ENCODE measurements at places on chromosomes 7 and 10.

DNA sequence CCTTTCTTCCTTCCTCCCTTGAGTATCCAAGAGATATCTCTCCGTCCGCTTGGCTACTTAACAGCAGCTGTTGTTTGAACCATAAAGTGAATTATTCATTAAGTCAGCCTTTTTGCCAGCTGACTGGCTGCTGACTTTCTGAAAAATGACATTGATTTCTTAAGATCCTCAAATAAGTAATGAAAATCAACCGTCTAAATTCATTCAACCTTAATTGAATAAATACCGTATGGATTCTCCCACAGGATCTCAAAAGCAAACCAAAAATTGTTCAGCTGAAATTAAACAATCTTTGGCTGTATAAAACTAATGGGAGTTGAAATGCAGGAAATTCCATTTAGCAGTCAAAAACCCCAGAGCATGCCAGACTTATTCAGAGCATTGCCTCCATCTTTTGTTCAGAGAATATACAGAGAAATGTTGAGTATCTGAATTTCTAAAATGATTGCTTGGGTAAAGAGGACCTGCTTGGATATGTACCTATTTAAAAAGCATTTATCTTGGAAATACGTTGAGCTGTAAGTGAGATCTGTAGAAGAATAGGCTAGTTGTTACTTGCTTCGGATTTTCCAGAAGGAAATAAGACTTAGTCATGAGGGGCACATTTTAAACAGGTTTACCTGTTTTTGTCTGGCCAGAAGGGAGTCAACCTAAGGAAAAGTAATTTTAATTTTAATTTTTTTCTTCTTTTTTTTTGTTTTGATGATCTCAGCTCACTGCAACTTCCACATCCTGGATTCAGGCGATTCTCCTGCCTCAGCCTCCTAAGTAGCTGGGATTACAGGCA lies 136.2 kb downstream of the PLXDC2 start:
- DNase-seq, result no peak

- peak; percentile 66 for DNase-seq
These were observed 63.9 kb upstream of the ECHDC3 start for GRCh38 chr10:11678074-11678793.

DNA sequence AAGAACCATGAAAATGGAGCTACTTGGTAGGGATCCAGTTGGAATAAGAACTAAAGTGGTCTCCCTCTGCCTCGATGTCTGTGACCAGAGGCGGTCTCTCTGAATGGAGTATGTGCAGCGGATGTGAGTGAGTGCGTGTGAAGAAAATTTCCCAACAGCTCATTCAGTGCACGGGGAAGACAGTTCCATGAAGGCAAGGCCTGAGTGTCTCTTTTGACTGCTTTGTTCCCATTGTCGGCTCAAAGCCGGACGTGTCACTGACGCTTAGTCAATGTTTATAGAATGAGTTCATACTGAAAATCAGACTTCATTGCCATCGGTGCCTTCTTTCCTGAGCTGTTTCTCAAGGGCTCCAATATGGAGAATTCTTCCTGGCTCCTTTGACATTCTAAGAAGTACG lies 55.3 kb upstream of the GRB10 start:
- DNase-seq, result peak; percentile 73

DNA sequence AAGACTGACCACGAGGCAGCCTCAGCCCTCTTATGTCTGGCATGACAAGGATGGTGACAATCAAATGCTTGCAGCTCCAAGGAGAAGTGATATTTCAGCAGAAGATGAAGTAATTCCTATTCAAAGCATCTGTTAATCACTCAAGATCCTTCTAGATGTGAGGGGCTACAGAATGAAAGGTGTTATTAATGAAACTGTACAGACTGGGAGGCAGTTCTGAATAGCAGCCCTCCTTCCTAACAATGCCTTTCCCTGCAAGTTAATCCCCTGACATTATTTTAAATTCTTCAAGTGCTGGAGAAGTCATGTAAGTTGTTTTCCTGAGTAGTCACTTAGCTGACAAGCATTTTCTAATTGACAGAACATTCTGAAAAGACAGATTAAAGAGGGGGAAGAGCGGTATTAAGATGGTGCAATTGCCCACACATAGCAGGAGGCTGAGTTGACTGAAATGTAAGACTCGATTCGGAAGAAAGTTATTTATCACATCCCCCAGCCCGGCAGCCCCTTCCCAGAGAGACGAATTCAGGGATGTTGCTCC lies 300.8 kb downstream of the GRID1 start:
- DNase-seq, result no peak

DNA sequence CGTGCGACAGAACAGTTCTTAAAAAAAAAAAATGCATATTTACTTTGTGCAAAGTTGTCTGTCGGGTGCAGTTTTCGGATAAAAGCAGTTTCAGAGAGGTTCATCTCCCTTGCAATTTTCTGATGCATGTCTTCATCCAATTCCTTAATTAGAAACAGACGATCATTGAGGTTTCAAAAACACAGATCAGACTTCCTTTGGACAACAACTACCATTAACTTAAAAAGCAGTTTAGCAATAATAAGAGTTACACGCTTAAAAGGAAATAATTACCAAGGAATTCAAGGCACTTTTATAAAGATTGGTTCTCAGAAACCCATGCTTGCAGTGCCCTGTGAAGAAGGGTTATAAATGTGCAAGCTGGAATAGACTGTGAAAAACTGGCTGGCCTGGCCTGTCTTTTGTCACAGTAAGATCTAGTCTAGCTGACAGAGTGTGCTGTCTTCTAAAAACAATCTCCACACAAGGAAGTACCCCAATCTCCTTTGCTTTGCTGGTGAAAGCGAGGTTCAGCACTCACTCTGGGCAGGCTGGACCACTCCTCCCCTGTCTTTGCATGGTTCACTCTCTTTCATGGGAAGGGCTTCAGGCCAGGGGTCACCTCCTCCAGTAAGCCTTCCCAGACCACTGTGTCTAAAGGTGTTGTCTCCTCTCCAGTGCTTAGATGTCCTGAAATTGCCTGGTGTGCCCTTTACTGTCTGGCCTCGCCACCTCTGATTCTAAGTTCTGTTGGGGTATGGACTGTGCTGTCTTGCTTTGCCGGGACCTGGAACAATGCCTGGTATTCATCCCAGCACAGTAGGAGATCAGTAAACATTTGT lies 34.8 kb upstream of the HNRNPH3 start:
- peak; percentile 45 for DNase-seq

- peak; percentile 36 for DNase-seq
These were observed 438.1 kb downstream of the MDFIC start for GRCh38 chr7:115359955-115360354.

DNA sequence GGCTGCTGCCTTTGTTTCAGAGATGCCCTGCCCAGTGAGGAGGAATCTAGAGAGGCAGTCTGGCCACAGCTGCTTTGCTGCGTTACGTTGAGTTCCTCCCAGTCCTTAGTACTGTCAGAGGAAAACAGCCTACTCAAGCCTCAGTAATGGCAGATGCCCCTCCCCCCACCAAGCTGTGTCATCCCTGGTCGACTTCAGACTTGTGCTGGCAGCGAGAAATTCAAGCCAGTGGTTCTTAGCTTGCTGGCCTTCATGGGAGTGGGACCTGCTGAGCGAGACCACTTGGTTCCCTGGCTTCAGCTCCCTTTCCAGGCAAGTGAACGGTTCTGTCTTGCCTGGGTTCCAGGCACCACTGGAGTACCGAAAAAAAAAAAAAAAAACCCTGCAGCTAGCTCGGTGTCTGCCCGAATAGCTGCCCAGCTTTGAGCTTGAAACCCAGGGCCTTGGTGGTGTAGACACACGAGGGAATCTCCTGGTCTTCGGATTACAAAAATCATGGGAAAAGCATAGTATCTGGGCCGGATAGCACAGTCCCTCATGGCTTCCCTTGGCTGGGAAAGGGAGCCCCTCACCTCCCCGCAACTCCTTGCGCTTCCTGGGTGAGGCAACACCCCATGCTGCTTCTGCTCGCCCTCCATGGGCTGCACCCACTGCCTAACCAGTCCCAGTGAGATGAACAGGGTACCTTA lies 9.1 kb downstream of the SDHAF3 start:
- no peak for DNase-seq

- no peak for DNase-seq
These were observed 34.1 kb upstream of the FOXL3 start for GRCh38 chr7:255721-256361.

DNA sequence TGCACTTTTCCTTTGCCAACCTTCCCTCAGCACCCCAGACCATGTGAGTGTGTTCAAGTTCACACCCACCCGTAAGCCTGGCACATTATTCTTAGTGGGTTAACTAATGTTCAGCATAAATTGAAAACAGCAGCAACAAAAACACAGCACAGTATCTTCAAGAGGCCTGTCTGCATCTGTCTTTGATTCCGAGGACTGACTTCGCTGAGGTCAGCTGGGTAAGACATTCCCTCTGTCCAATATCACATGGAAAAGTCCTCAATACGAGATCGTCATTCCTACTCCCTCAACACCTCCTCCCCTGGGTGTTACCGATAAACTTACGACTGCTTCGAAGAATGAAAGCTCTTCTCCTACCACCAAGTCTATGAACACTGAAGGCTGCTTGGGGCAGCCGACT lies 218.8 kb downstream of the SFMBT2 start:
- no peak for DNase-seq

GRCh38 chr10:72315054-72315453 lies 39.7 kb downstream of the DNAJB12 start:
- no peak for DNase-seq

DNA sequence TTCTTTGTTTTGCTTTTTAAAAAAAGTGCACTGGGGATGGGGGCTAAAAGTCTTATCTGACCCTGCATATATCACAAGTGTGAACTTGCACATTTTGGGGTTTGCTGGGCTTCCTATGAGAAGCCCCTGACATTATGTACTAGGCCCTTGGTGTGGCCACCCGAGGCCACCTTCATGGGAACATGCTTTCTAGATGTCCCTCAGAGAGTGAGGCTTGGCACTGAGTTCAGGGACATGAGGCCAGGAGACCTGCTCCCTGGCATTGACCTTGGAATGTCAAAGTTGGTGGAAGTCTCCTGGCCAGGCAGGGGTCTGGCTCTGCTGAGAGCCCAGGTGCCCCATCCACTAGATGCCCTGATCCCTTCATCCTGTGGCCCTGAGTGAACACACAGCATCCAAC lies 536.2 kb downstream of the TCERG1L start:
- DNase-seq, result no peak

DNA sequence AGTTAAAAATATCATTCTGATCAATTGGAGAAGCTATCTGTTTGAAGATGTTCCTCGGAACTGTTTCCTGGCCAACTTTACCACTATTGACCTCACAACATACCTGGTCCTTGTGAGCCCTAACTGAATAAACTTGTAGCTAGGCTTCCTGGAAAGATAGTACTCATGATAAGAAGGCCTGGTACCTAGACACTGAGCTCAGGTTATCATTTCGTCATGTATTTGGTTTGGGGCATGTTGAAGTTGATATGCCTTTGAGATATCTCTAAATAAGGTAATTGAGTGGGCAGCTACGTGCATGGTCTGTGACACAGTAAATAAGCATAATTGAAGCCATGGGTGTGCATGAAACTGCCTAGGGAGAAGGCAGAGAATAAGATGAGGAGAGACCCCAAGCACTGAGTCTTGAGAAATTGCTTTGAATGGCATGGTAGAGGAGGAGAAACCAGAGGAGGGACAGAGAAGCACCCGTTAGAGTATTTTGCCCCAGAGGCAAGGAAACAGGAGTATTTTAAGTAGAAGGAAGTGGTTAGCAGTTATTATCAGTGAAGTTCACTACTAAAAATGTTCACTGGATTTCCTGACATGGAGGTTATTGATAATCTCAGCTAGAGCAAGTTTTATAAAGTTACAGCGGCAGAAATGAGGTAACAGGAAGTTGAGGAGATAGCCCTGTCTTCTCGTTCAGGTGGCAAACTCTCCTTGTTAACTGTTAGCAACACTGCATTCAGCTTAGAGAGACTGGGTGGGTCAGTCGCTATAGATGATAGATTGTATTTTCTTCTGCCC lies 55.6 kb downstream of the CC2D2B start:
- no peak for DNase-seq

GRCh38 chr7:92343714-92344113 lies 97.9 kb downstream of the ANKIB1 start:
- DNase-seq, result peak; percentile 2

GRCh38 chr7:17645500-17645899 lies 294.8 kb downstream of the SNX13 start:
- DNase-seq, result no peak

- no peak for DNase-seq
These were observed 35.3 kb upstream of the ZNF488 start for GRCh38 chr10:47419421-47419820.

GRCh38 chr10:87887146-87887545 lies 23.7 kb downstream of the PTEN start:
- DNase-seq, result no peak

GRCh38 chr7:34163956-34164355 lies 258.6 kb downstream of the BMPER start:
- no peak for DNase-seq

DNA sequence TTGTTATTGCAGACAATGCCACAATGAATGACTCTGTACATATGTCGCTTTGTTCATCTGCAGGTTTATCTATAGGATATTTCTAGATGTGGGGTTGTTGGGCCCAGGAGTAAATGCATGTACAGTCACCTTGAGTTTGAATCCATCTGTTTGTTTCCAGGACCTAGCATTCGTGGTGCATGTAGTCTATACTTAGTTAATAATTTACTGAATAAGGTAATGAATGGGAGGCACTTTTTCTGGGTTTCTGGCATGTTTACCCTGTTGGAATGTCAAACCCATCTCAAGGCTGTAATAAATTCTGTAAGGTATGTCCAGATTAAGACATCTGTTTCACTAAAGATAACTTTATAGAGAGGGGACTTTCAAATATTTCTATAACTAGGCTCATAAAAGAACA lies 23.5 kb downstream of the HECTD2 start:
- no peak for DNase-seq

DNA sequence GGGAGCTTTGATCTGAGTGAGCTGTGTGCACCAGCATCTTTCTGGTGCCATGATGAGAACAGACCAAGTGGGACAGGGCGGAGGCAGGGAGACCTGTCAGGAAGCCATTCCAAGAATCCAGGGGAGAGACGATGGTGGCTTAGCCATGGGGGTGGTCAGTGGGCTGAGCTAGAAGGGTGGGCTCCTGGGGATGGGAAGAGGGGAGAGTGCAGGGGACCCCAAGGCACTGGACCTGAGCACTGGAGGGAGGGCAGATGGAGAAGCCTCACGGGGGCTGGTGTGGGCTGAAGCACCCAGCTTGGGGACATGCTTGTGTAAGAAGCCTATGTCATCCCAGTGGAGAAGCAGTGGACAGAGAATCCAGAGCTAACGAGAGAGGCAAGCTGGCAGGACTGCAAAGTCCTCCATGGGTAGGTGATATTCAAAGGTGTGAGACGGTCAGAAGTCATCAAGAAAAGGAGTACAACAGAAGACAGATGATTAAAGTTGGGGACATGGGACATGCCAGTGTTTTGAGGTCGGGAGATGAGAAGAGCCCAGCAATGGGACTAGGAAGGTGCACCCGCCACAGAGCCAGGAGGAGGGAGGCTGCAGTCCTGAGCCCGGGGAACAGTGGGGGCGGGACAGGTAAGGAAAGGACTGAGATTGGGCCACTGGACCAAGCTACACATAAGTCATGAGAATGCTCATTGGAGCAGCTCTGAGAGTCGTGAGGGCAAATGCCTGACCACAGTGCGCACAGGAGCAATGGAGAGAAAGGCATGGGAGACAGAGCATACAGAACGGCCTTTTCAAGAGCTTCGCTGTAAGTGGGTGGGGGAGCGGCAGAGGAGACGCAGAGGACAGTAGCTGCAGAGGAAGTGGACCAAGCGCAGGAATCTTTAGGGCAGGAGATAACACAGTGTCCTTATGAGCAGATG lies 72.0 kb downstream of the GRID1 start:
- DNase-seq, result no peak

Measured in GM23248 (cell line).